ENCODE measurements at places on chromosomes 2 and 18.

GRCh38 chr2:77101796-77102452 lies 420.3 kb downstream of the LRRTM4 start:
- DNase-seq = no peak

DNA sequence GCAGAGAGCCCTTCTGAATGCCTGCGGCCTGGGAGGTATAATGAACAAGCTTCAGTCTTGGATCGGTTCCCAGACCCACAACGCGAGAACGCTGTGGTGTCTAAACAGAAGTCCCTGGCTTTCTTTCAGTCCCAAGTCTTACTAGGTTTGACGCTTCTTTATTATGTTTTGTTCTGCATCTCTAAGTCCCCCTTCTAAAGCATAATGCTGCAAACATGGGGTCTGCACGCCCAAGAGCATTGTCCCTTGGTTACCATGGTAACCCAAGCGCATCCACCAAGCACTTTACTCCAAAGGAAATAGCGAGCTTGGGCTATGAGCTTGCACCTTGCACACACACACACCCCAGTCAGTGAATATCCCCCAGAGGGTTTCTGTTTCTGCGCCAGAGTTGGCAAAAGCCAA lies 193.7 kb downstream of the INO80D start:
- no peak for DNase-seq

DNA sequence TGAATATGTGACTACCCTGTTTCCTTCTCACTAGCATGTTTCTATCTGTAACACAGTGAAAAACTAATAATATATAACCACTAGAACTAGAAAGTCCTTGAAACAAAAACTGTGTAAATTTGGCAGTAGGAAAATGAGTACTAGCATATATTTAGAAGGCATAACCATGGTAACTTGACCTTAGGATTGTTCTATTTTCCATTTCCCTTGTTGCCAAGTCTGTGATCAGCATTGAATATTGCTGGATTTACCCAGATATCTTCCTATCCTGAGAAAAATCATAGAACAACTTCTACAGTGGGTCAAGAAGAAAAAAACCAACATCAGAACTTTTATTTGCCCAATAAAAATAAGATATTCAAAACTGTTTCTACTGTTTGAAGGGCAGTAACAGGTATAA lies 563.9 kb upstream of the NRXN1 start:
- DNase-seq = no peak

GRCh38 chr2:40123746-40124145 lies 328.1 kb downstream of the SLC8A1 start:
- DNase-seq = no peak

GRCh38 chr2:210998334-210998733 lies 441.9 kb downstream of the CPS1 start:
- no peak for DNase-seq
